ENCODE measurements at places on chromosomes 3 and 15. TPM values are rescaled to one million over a fixed set of nuclear protein-coding genes. Genes with fewer than 3 reads are reported as not detected.

The GOLGA8T gene
- total RNA-seq: 0.47 TPM

DNA sequence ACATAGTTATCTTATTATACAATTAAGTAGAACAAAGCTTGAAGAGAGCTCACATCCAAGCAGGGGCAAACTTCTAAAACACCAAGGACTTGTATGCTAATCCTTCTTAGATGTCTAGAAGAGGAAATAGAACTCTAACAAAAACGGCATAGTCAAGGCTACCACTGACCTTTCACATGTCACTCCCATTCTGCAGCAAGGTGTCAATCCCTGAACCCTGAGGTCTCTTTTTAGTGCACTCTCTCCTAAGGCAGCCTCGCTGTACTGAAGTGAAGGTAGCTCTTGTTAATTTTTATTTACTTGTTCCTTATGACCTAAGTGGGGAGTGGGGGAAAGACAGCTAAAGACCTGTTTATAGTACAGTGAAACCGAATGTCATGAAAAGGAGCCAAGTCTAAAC, 506.5 kb downstream of the FOXP1 start:
- peaks cover 18% of the 10 kb centered on the region for H3K4me1 ChIP-seq
- H3K4me3 ChIP-seq: no peak overlapping the region
- H3K27me3 ChIP-seq: no peaks in the 10 kb centered on the region
- no peak for DNase-seq
- no peaks in the 10 kb centered on the region for H3K36me3 ChIP-seq

- no peak for DNase-seq
- H3K36me3 ChIP-seq: peaks cover 3% of the 10 kb centered on the region
- peaks cover 7% of the 10 kb centered on the region for H3K4me1 ChIP-seq
- no peaks in the 10 kb centered on the region for H3K27me3 ChIP-seq
- H3K4me3 ChIP-seq: no peak overlapping the region
Observed at GRCh38 chr3:99851955-99852354, 34.3 kb downstream of the CMSS1 start.

- DNase-seq: no peak
- peaks cover 3% of the 10 kb centered on the region for H3K27me3 ChIP-seq
- no peak overlapping the region for H3K27ac ChIP-seq
- H3K36me3 ChIP-seq: no peaks in the 10 kb centered on the region
- H3K4me3 ChIP-seq: no peak overlapping the region
Observed at GRCh38 chr15:92044203-92044909, 190.8 kb downstream of the SLCO3A1 start.

DNA sequence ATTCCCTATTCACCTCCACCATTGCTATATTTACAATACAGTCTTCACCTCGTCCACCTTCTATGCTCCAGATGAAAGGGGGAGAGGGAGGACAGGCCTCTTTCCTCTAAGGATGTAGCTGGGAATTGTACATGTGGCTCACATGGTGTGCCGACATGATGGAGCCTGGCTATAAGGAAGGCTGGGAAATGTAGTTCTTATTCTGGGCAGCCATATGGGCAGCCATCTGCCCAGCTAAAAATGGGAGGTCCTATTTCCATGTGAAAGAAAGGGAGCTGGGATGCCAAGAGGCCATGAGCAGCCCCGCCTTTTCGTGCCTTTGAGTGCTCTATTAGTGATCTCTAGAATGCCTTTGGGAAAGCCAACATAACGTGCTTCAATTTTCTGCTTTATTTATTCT, 27.1 kb upstream of the MGLL start:
- no peaks in the 10 kb centered on the region for H3K36me3 ChIP-seq
- H3K27ac ChIP-seq: peak overlapping the region; percentile 87
- no peak overlapping the region for H3K4me3 ChIP-seq
- H3K27me3 ChIP-seq: no peaks in the 10 kb centered on the region

The THRB gene
- 0.77 TPM for total RNA-seq

The LSG1 gene
- total RNA-seq: 45.5 TPM

The GP5 gene
- total RNA-seq: 0.09 TPM

DNA sequence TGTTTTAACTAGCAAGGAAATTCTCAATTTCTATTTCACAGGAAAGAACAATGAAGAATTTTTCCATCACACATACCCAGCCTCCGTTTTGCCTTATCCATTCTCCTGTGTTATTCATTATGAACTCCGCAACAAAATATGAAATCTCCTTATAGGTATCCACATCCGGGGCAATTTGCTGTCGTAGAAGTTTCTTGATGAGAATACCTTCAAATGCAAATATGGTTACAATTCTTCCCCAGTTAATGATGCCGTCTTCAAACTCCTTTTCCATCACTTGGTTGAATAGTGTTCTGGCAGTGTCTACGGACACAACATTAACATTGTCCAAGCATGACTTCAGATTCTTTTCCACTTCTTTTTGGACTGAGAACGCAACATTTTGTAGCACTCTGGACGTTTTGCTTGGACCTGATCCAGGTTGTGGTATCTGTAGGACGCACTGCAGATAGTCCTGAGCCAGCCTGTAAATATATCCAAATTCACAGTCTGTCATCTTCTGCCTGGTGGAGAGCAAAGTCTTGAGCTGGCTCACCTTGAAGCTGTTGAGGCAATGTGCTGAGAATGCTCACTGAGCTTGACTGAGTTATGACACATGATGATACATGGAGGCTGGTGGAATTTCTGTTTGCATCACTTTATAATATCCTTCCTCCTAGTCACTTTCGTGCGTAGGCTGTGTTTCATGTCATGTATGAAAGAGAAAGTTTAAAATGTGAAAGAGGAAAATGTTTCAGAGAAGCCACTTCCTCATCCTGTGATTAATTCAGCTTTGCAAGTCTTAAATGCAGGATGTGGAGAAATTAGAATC, at the start of gene BCL2A1:
Gene BCL2A1 (minus strand): TSS at position 573 of the 811 bp plus-strand sequence. CDS start 77 bp downstream, at position 496.
- DNase-seq: no peak
- H3K27ac ChIP-seq: no peak within 1 kb of the TSS
- no peaks in the 10 kb centered on the region for H3K4me1 ChIP-seq
- H3K36me3 ChIP-seq: no peaks in the 10 kb centered on the region
- no peak within 1 kb of the TSS for H3K4me3 ChIP-seq
- H3K27me3 ChIP-seq: no peaks in the 10 kb centered on the region

The CNOT10 gene
- 53.6 TPM for total RNA-seq

The CAMP gene
- not detected for total RNA-seq

DNA sequence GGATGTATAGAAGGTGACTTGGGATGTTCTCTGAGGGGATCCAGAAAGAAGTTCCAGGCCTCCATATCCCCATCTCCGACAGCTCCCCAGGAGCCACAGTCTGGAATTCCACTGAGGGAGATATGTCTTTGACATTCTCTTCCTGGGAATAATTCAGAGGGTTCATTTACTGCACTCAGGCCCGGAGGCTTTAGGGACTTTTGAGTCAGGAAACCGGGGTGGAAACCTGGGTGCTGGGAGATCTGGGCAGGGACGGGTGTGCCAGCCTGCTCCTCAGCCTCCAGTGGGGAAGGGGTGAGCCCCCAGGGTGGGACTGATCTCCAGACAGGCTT, 147.7 kb downstream of the SMAD6 start:
- DNase-seq: no peak
- H3K27ac ChIP-seq: no peak overlapping the region
- no peak overlapping the region for H3K4me3 ChIP-seq
- peaks cover 20% of the 10 kb centered on the region for H3K27me3 ChIP-seq
- H3K36me3 ChIP-seq: no peaks in the 10 kb centered on the region
- peaks cover 18% of the 10 kb centered on the region for H3K4me1 ChIP-seq

The HTR3E gene
- not detected for total RNA-seq

- no peaks in the 10 kb centered on the region for H3K27me3 ChIP-seq
- no peak overlapping the region for H3K27ac ChIP-seq
- H3K4me1 ChIP-seq: peaks cover 23% of the 10 kb centered on the region
- DNase-seq: no peak
- H3K4me3 ChIP-seq: no peak overlapping the region
Observed at GRCh38 chr15:63079947-63080626, 37.5 kb downstream of the TPM1 start.

GRCh38 chr3:72523429-72524151, 324.7 kb downstream of the SHQ1 start:
- H3K27ac ChIP-seq: no peak overlapping the region
- H3K36me3 ChIP-seq: no peaks in the 10 kb centered on the region
- no peak for DNase-seq
- peaks cover 6% of the 10 kb centered on the region for H3K4me1 ChIP-seq
- no peak overlapping the region for H3K4me3 ChIP-seq

DNA sequence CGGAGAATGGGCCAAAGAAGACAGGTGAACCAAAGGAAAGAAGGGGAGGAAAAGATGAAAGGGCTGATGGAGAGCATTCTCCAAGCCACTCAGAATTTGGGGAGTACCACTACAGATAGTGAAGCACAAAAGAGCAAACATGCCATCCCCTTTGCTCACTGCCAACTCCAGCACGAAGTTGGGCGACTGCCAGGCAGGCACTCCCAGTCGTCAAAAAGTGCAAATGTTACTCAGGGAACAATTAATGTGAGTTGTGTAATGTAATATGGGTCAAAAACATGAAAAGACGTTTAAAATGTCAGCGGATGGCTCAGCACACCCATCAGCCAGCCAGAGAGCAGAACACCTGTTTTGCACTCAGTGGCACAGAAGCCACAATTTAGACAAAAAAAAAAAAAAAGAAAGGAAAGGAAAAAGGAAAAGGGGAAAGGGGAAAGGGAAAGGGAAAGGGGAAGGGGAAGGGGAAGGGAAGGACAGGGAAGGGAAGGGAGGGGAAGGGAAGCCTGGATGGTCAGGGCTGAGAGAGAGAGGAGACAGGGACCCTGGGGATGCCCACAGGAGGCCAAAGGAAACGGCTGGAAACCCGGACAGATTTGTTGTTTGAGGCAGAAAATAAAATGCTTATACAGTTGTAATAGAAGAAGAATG, 82.7 kb downstream of the COL8A1 start:
- peaks cover 44% of the 10 kb centered on the region for H3K27me3 ChIP-seq
- H3K4me1 ChIP-seq: peaks cover 6% of the 10 kb centered on the region
- DNase-seq: no peak
- H3K27ac ChIP-seq: no peak overlapping the region
- no peak overlapping the region for H3K4me3 ChIP-seq

DNA sequence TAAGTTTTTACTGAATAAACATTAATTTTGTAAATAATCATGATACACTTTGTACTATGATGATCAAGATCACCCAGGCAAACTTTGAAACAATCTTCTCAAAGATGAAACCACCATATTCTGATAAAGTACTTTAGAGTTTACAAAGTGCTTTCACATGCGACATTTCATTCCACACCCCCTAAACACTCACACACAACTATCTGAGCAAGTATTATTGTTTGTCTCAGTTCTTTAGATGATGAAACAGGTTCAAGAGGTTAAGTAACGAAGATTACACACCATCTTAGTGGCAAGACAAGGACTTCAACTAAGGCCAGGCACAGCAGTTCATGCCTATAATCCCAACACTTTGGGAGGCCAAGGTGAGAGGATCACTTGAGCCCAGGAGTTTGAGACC, 37.6 kb downstream of the ZNF148 start:
- H3K27me3 ChIP-seq: no peaks in the 10 kb centered on the region
- H3K4me3 ChIP-seq: no peak overlapping the region
- no peak for DNase-seq

The SLC22A13 gene
- total RNA-seq: 0.41 TPM

The ZKSCAN7 gene
- 21.0 TPM for total RNA-seq

All from neural crest cell (in vitro differentiated cells).